Astrocyte of the cerebellum (primary cell): ENCODE measurements at places on chromosomes 7 and 10.
A peak's percentile ranks its signal among the peaks of the same experiment; 100 is the strongest.

DNA sequence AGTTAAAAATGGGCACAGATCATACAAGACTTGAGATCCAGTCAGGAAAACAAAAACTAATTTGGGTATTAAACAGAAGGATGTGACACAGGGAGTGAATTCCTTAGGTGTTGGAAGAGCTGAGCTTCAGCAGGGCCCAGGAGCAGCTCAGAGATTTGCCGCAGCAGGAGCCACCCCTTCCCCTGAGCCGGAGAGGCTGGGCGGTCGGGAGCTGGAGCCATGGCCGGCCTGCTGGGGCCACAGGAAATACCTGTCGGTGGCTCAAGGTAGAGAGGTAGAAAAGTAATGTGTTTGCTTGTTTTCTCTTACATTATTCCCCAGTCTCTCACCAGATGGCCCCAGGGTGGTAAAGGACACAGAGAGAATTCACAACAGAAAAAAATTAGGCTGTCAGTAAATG lies 52.2 kb downstream of the DYNC2I1 start:
- DNase-seq = no peak

DNA sequence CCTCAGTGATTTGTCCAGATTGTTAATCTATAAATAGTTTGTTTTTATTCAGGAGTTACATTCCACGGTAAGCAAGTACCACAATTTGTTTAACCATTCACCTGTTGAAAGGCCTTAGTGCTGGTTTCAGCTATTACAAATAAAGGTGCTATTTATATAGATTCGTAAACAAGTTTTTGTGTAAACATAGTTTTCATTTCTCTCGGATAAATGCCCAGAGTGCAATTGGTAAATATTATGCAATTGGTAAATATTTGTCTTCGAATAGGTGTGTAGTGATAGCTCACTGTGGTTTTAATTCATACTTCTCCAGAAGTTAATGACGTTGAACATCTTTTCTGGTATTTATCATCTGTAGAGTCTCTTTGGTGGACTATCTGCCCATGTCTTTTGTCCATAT lies 76.4 kb upstream of the RSU1 start:
- no peak for DNase-seq

DNA sequence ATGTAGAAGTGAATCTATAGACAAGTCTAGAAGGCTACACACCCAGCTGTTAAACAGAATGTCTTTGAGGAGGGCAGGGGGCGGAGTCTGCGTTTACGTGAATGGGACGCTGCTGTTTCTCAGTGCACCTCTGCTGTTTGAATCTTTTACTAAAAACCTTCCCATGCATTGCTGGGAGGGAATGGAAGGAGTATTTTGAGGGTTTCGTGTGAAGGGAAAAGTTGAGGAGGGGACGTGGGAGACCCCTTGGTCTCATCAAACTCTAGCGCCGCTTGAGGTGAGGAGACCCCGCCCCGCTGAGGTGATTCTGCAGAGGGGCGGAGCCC lies 492 bp upstream of the VCL start:
- no peak for DNase-seq

- no peak for DNase-seq
Measured at GRCh38 chr7:6640246-6640721, 3.2 kb downstream of the ZNF316 start.

GRCh38 chr7:30866939-30867338 lies 44.7 kb upstream of the AQP1 start:
- DNase-seq = no peak

GRCh38 chr10:101536800-101537199 lies 51.3 kb downstream of the POLL start:
- DNase-seq = no peak

GRCh38 chr10:44723619-44724325 lies 187.4 kb upstream of the TMEM72 start:
- DNase-seq = no peak

- no peak for DNase-seq
Measured at GRCh38 chr7:102452451-102452850, 12.2 kb downstream of the ALKBH4 start.

DNA sequence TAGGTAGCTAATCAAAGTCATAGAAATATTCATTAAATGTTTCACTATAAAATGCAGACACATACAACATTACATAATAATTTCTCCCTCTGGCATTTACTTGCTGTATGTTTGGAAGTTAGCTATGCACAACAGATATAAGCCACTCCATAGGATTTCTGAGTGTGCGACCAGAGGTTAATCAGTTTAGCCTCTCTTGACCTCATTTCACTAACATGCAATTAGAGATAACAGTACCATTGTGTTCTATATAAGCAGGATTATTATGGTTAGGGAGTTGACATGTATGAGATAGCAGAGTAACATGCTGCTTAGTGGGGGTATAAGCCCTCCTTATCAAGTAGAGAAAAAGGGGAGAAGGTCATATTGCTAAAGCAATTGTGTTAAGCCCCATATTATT lies 26.4 kb downstream of the GLUD1 start:
- no peak for DNase-seq

GRCh38 chr10:36254199-36254598 lies 612.1 kb upstream of the FZD8 start:
- DNase-seq = no peak

- DNase-seq = no peak
Measured at GRCh38 chr7:124764847-124765400, 668 bp downstream of the GPR37 start.

- DNase-seq = no peak
Measured at GRCh38 chr7:80649011-80649410, 10.6 kb downstream of the CD36 start.

GRCh38 chr10:49138361-49138891 lies 4.6 kb upstream of the FAM170B start:
- DNase-seq = peak; percentile 83

GRCh38 chr10:3025026-3025683 lies 42.2 kb upstream of the PFKP start:
- no peak for DNase-seq

- DNase-seq = no peak
Measured at GRCh38 chr10:26090026-26090425, 126.5 kb upstream of the GAD2 start.

- no peak for DNase-seq
Measured at GRCh38 chr7:135707570-135707966, 20.4 kb downstream of the SLC13A4 start.

DNA sequence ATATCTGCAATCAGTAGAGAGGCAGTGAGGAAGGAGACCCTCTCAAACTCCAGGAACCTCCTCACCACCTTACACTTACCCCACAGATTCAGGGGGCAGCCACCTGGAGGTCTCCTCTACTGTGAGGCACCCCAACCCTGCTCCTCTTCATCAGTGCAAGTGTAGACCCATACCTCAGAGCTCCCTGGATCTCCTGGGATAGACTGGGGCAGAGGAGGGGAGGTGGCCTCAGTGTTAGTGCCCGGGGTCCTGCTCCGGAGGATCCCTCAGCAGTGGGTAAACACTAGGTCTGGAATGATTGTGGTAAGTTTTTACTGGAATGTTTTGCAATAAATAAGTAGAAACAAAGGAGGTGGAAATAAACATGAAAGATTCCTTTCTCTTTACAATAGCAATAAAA lies 31.1 kb downstream of the ANTXRL start:
- no peak for DNase-seq

DNA sequence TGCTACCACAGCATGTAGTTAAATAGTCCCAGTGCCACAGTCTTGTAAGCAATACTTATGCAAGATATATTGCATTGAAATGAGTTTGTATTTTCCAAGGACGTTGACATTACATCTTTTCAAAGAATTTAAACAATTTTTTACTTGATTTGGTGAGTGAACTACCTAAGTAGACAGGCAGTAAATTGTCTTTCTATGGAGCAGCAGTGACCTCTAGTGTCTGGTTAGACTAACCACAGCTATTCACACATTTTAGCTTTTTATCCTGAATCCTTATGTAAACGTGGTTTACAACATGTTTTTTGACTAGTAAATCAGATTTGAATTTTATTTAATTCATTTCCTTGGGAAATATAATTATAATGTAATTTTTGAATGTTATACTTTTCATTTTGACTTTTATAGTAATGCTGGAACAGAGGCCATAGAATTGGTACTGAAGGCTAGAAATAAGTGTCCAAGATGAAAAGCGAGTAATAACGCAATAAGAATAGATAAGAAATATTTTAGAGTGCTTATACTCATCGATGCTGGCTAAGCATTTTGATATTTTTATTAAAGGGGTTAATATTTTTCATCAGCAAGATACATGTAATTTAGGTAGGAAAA lies 5.6 kb downstream of the LRRTM3 start:
- peak; percentile 68 for DNase-seq

- DNase-seq = no peak
Measured at GRCh38 chr10:42982891-42983506, 93.9 kb upstream of the RET start.

DNA sequence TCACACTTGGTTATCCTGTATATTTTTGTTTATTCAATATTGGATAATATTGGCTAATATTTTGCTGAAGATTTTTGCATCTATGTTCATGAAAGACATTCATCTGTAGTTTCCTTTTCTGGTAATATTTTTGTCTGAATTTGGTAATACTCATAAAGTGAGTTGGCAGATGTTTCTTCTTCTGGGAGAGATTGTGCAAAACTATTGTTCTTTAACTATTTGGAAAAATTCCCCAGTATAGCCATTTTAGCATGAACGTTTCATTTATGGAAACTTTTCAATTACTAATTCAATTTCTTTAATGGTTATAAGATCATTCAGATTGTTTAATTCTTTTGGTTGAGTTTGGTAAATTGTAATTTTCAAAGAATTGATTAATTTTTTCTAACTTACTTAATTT lies 560.8 kb upstream of the FZD8 start:
- DNase-seq = no peak

DNA sequence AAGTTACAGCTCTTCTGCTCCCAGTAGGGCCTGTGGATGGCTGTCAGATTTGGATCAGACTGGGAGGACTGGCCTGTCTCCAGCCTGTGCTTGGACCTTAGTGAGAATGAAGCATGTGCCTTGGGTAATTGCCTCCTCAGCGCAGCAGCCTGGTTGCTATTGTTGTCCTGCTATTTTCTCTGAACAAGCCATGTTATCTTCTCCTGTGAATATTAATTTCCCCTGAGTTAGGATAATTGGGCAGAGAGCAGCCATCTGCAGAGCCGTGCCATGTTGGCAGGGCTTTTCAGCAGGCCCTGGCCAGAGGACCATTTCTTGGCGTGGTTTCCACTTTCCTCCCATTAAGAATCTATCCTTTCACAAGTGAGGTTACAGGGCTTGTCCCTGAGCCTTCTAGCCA lies 497.3 kb downstream of the SORCS3 start:
- no peak for DNase-seq

DNA sequence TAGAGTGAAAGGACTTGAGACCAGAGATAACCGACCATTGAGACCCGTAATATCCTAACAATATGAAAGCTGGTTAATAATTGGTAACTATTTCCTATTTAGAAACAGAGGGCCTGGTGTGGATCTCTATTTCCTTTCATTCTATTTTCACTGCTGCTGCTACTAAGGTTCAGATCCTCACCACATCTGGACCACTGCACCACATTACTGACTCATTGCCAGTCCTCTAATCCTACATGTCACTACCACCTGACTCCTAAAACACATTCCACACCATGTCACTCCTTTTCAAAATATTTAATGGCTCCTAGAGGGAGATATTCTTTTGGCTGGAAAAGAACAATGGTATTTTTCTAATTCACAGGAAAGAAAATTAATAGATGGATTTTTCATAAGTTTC lies 6.4 kb downstream of the USP54 start:
- no peak for DNase-seq

GRCh38 chr7:76294344-76295024 lies 8.0 kb upstream of the HSPB1 start:
- DNase-seq = peak; percentile 91

DNA sequence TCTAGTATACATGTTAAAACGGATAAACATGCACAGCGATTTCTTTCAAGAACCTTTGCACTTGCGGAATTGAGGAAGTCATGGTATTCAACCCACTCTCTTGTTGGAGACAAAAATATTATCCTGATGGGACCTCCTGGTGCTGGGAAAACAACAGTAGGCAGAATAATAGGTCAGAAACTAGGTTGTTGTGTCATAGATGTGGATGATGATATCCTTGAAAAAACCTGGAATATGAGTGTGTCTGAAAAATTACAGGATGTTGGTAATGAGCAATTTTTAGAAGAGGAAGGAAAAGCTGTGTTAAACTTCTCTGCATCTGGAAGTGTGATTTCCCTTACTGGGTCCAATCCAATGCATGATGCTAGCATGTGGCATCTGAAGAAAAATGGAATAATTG lies 6.9 kb downstream of the THNSL1 start:
- DNase-seq = no peak

GRCh38 chr10:10211409-10211808 lies 806.3 kb upstream of the CELF2 start:
- no peak for DNase-seq

DNA sequence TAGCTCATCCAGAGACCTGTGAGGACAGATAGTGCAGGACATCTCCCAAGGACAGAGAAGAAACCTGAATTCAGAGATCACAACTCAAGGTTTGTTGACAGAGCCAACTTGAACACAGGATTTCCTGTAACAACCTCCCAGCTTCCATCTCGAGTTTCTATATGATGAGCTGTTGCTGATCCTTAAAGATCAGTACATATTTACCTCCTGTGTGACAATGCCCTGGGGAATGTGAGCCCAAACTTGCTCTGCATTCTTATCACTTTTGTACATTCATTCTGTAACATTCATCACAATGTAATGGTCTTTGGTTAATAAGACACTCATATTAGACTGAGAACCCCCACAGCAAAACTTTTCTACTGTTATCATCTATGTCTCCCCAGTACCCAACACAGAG lies 468.6 kb downstream of the XPNPEP1 start:
- DNase-seq = no peak
